ENCODE measurements at places on chromosomes 3 and 15.

DNA sequence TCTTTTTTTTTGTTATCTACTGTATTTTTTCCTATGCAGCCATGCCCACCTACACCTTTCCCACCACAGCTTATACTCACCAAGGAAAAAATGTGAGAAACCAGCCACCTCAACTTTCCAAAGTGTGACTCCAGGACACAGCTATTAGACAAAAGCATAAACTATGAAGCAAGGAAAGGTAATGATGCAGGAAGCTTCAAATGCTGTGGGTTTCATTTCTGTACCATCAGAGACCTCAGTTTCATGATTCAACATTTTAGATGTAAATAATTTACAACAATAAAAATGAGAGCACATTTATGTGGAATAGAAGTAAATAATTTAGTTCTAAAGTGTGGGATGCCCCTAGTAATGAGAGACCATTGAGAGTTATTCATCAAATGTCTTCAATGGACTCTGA lies 115.1 kb downstream of the CDIN1 start:
- DNase-seq = no peak

GRCh38 chr15:62103431-62103830 lies 36.7 kb downstream of the C2CD4A start:
- DNase-seq = no peak

GRCh38 chr3:111351334-111351733 lies 190.7 kb upstream of the CD96 start:
- no peak for DNase-seq

DNA sequence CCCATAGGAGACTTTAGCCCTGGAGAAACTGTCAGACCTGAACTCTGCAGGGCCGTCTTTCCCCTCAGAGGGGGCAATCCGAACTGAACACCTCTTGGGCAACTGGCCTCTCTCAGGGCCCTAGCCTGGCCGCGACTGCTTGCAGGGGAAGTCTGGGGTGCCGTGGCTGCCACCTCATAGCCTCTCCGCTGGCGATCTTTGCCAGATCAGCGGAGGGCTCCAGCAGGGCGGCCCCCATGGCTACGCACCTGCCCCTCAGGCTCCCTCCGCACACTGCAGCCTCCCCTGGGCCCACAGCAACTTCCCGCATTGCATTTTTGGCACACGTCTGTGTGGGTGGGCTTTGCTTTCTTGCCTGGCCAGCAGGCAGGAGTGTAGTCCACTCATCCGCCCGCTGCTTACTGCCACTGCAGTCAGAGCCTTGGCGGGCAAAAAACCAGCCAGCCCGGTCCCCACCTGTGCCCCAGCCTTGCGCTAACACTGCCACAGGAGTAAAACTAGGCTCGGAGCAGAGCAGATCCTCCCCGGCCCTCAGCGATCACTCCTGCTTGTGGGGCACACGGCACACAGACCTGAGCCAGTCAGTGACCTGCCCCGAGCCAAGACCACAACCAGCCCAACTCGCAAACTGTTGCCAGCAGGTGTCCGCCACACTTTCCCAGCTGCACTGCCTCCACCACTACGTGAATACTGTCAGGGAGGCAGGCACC lies 266.8 kb upstream of the CBLB start:
- DNase-seq = no peak

DNA sequence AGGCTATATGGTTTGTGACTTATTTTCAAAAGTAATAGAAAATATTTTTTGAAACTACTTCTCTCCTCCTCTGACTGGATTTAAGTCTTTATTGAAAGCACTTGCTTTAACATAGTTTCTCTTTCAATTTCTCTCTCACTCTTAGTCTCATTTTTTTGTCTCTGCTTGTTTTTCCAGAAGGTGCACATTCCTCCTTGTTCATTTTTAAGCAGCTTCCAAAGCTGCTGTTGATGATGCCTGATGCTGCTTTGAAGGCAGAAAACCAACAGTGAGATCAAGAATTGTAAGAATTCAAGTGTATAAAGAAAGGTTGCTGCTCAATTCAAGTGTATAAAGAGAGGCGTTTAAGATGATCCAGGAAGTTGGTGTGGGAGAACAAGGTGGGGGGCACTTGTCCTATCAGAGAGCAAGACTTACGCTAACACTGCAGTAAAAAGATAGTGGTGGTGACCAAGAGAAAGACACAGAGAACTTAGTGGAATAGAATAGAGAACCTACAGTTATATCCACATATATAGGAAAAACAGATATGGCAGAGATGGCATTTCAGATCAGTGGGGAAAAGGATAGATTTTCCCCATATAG lies 12.1 kb downstream of the NR2C2 start:
- no peak for DNase-seq

DNA sequence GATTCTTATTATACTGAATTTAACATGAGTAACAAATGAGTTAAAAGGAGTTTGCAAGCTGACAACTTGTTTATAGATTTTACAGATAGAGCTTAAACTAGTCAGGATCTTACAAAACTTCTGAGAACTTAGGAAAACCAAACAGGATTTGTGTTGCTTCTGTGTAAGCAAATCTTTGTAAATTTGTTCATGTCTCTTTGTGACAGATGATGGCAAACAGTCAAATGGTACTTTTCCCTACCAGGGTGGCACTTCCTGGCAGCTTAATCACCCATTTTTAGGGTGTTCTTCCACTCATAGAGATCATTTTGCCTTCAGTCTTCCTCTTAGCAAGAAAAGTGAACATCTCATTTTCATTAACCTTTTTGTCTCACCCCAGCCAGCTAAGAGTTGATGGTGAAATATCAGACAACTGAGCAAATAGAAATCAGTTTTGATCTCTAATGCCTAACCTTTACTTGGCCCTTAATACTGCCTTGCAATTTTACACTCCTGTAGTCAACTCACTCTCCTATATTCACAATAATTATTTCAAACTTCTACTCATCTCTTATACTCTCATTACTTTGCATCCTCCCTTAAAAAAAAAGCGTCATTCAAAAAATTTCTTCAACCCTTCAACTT lies 23.7 kb upstream of the NECTIN3 start:
- no peak for DNase-seq

GRCh38 chr3:61524933-61525332 lies 36.4 kb upstream of the PTPRG start:
- DNase-seq = no peak

GRCh38 chr3:154668835-154669234 lies 238.8 kb upstream of the GPR149 start:
- DNase-seq = no peak

GRCh38 chr3:3902161-3902560 lies 102.9 kb downstream of the LRRN1 start:
- no peak for DNase-seq

DNA sequence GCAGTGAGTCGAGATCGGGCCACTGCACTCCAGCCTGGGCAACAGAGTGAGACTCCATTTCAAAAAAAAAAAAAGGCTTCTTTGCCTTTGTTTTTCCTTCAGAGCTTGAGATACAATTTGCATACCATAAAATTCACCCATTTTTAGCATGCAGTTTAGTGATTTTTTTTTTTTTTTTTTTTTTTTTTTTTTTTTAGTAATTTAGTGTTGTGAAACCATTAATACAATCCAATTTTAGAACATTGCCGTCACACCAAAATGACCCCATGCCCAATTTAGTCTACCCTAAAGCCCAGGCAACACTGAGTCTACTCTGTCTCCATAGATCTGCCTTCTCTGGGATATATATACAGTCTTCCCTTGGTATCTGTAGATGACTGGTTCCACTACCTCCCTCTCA lies 61.1 kb downstream of the USP50 start:
- no peak for DNase-seq

DNA sequence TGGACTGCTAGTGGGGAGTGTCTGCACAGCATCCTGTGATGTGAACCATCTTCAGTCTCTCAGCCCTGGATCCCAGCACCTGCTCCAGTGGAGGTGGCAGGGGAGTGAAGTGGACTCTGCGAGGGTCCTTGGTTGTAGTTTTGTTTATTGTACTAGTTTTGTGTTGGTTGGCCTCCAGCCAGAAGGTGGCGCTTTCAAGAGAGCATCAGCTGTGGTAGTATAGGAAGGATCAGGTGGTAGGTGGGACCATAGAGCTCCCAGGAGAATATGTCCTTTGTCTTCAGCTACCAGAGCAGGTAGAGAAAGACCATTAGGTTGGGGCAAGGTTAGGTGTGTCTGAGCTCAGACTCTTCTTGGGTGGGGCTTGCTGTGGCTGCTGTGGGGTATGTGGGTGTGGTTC lies 20.9 kb downstream of the NEK11 start:
- DNase-seq = no peak

GRCh38 chr3:178137831-178138230 lies 398.4 kb upstream of the KCNMB2 start:
- DNase-seq = no peak

DNA sequence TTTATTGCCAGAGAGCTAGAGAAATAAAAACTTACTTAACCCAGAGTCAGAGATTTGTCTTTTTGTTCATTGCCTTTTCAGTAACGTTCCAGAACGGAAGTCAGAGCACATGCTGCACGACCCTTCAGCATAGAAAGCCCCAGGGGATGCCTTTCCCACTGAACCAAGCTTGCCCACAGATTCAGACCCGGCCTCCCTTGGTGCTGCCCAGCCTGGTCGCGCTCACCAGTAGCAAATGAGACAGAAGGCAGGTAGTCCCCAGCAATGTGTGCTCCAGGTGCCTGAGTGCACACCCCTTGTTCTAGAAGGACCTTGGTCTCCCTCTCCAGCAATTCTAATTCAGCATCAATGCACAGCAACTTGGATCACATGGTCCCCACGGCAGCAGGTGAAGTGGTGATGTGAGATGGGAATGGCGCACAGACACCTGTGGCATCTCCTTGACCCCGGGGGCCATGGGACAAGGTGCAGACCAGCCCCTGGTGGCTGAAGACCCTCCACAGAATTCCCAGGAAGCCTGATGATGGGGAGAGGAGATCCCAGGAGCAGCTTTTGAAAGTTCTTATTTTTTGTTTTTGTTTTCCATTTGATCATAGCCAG lies 91.8 kb upstream of the IQSEC1 start:
- no peak for DNase-seq

DNA sequence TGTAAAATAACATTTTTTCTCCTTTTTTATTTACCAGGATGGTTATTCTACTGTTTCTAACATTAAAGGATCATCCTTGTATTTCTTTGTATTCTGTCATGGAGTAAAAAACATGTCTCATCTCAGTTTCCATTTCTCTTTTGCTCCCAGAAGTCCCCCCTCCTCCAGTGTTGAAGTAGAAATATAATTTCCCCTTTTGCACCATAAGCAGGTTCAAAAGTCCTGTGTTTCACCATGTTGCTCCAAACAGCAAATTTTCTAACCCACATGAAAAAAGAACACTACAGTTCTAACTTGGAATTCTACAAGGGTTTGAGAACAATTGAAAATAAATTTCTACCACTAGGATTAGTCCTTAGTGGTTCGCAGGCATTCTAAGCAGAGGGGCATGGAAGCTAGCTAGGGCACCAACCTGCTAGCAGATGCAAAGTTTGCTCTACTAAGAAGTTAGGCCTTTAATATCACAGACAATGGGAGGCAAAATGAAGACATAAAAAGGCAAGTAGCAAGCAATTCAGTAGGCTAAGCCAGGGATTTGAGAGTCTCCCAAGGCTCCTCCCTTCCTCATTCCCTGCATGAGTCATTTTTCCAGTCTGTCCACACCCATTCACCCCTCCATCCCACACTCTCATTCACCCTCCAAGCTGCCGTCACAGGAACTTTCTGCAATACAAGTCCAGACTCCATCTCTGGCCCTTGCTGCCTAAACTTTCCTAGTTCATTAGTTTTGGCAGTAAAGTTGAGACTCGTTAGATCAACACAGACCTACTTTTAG lies 2.3 kb upstream of the MBNL1 start:
- no peak for DNase-seq

GRCh38 chr15:89083246-89083645 lies 5.0 kb upstream of the ABHD2 start:
- no peak for DNase-seq

DNA sequence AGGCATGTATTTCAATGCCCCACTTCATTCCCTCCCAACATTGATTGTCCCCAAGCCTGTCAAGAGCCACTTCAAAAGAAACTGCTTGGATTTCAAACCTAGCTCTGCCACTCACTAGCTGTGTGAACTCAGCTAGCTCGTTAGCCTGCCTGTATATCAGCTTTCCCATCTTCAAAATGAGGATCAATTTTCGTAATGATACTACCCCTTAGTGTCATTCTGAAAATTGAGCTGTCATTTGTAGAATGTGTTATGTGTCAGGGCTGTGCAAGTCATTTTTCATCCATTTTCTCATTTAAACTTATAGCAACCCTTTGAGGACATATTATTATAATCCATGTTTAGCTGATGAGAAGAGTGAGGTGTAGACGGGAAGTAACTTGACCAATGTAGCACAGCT lies 88.6 kb downstream of the TRIM42 start:
- DNase-seq = no peak

GRCh38 chr3:138898708-138899107 lies 48.2 kb downstream of the FOXL2 start:
- no peak for DNase-seq

DNA sequence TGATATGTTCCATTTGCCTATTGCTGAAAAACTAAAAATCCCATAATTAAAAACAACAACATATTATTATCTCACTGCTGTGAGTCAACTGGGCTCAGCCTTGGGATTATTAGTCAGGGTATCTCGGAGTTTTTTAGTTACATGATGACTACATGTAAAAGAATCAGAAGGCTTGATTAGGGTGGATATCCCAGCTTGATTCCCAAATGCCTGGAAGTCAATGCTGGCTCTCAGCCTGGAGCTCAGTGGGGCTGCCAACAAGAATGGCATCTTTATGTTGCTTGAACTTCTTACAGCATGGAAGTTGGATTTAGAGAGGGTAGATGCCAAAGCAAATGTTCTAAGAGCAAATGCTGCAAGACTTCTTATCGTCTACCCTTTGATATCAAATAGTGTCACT lies 278.5 kb downstream of the PLOD2 start:
- no peak for DNase-seq

DNA sequence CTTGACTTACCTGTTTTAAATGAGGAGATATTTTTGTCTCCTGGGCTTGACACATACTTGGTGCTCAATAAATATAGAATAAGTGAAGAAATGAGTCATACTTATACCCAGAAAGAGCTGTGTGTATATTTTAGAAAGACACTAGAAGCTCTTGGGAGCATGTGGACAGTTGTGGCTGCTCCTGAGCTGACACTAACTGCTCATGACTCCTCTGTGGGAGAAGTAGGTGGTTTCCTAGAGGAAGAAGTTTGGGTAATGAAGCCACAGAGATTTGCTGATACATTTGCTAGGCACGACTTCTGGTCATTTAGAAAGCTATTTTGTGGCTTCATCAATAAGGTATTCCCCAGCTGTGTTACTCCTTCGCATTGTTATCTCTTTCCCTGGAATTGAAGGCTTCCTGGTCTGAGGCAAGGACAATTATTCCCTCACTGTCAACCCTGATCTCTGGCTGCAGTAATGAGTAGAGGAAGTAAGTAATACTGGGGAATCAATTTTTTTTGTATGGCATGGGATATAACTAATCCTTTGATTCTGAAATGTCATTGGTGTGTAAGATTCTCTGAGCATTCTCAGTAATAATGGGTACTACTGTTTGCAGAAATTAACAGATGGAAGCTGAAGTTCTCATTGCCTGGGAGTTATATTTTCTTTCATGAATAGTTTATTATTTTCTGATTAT lies 79.6 kb upstream of the DCBLD2 start:
- no peak for DNase-seq

DNA sequence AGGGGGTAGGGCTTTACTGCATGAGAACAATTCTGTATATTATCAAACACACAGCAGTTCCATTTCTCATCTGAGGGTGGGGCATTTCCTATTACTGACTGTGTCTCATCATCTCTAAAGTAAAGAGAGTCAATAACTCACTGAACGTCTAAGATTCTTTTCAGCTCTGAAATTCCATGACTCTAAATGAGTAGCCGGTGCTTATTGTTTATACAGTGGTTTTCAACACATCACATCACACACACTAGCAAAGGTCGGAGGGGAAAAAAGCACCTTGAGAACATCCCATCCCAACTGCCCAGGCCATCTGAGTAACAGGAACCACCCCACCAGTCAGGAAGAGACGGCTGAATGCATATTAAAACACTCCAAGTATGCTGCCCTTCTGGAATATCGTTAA lies 196.0 kb downstream of the SUCLG2 start:
- no peak for DNase-seq
